ENCODE measurements at places on chromosomes 4 and X.

- no peak for DNase-seq
Observed at GRCh38 chrX:47518144-47518543, 35.1 kb upstream of the ZNF41 start.

DNA sequence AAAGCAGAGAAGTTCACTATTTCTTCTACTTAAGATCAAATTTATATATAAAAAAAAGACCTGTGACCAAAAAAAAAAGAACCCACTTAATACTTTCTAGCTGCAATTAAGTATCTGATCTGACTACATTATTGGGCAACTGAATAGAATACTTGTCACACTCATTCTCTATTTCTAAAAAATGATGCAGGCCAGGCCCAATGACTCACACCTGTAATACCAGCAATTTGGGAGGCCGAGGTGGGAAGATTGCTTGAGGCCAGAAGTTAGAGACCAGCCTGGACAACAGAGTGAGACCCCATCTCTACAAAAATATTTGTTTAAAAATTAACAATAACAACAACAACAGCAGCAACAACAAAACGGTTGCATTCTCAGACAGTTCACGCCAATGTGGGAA, 108.8 kb upstream of the BMP2K start:
- no peak for DNase-seq

DNA sequence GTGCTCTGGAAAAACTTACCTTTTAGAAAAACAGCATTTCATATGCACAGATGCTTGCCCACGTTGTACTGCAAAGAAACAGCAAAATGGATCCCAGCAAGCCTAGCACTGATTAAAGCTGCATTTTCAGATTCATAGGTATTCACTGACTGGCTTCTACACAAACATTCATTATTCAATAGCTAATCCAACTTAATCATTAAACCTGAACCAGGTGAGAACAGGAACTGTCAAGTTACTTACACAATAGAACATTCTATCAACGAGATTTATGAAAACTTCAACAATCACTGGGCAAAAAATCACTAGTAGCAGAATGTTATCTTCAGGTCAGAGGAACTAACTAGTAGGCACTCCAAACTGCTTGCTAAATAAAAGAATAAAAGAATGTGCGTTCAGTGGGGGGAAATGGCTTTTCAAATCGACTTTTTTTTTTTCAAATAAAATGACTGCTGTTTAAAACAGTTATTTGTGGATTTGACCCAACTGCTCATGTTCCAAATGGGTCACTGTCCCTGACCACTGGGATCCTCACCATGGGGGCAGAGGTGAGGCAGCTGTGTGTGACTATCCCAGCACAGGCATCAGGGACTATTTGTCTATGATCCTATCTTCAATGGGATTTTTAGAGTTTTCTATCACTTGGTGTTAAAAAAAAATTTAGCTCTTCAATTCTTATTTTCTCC, 42.3 kb downstream of the STX18 start:
- DNase-seq = no peak

DNA sequence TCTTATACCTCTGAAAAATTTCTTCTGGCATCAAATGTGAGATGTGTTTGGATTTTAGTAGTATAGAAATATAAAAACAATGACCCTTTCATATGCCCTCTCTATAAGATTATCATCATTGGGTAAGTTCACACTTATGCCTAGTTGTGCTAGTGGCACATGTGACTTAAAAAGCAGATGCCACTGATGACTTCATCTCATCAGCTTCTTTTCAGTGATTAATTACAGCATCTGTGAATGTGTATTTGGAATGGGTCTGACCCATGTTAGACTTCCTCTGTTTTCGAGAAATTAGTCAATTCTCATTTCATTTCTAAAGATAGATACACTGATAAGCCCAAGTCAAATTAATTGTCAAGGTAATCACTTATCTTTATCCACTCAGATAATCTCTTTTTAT, 698.7 kb downstream of the GABRG1 start:
- no peak for DNase-seq

DNA sequence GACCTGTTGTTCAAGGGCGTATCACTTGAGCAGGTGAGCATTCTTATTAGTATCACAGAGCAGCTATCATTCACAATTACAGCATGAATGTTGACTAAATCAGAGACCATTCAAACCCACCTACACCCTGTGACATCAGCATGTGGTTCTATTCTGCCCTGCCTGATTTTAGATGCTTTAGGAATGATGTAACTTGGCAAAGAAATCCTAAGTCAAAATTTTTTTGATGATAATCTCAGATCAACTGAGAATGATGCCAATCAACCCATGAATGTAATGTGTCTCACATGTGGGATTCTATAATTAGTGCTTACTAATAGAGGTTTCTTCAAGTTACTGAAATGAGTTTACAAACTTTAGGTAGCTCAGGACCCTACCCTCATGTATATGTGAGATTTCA, 13.4 kb upstream of the CHIC2 start:
- DNase-seq = no peak

DNA sequence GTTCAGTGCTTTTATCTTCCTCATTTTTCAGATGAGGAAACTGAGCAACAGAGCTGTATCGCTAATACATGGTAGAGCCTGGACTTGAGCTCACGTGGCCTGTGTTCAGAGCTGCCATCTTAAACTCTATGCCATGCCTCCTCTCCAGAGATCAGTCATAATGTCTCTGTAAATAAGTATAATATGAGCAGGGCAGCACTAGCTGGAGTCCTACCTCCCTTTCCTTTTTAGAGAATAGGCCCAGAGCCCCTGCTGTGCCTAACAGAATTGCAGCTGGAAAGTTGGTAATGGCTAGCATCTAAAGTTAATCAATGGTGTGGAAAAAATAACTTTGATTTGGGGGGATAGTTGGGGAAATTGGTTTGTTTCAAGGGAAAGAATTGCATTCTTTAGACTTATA, 20.4 kb downstream of the CASP6 start:
- DNase-seq = no peak

Measured in osteocyte (in vitro differentiated cells).